ENCODE measurements at places on chromosomes 6 and 20.

DNA sequence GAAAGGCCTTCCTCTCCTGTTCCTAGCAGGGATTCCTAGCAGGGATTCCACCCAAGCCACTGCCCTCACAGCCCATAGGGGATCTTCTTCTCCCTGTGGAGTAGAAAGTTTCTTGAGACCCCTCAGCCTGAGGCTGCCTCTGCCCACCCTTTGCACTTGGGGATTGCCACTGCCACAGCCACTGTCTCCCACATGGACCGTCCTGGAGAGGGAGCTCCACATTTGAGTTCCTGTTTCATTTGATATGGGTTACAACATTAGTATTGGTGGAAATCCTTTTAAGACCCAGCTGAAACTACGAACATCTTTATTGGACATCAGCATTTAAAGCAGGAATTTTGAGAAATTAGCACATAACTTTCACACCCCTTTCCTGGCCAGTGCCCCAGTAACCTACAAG lies 25.6 kb downstream of the HLA-G start:
- DNase-seq: no peak

DNA sequence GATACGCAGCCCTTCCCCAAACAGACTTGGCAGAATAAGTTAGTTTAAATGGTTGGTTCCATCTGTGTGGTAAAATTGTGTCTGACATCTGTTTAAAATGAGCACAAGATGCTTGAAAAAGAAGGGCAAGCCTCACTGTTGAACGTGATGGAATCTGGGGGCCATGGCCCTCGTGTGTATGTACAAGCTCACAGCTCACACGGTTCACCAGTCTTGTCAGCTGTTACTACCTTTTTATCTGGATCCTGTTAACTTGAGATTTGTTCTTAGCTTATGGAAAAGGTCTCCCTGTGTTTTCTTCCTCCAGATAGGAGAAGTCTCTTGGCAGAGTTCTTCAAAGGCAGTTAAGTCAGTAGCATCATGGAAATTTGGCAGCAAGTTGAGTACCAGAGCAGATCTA lies 270.6 kb downstream of the KHDC1L start:
- no peak for DNase-seq

DNA sequence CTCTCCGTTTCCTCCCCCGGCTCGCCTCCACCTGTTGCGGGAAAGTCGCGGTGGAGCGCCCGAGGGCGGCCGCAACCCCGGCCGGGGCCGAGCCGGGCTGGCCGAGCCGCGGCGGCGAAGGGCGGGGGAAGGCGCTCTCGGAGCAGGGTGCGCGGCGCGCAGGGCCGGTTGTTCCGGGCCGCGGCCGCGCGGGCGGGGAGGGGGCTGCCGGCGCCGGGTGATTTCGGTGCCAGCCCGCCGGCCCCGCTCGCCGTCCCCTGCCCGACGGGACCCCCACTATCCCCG lies 235 bp downstream of the MAP7 start:
- no peak for DNase-seq

DNA sequence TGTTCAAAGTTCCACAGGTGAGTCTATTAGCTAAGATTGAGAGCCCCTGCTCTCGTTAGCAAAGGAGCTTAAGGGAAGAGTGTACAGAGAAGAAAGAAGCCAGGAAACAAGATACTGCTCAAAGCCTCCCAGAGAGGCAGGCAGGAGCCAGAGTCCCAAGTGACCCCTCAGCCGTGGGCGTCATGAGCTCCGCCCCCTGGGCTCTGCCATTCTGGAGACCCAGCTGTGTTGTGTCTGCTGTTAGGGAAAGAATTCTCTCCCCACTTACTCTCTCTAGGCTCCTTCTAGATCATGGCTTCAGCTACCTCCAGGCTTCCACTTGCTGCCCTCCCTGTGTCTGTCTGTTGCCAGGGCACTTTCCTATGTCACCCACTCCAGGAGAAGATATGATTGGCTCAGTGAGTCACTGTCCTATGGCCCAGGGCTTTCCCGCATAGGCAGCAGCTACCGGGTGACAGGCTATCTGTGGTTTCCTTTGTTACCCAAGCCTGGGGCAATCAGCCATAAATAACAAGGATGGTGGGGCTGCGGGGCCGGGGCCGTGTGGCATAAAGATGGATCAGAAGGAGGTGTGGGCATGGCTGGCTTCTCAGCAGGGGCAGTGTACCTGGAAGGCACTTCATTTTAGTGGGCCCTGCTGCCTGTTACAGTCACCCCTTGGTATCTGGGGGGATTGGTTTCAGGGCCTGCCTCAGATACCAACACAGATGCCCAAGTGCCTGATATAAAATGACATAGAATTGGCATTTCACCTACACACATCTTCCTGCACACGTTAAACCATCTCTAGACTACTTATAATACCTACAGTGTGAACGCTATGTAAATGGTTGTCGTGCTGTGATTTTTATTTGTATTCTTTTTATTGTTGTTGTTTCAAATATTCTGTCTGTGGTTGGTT lies 118.9 kb downstream of the ARMC2 start:
- no peak for DNase-seq

All from stimulated activated CD4-positive, alpha-beta T cell treated with anti-CD3 and anti-CD28 coated beads, Interleukin-12 subunit alpha, Interleukin-12 subunit beta, amount 100 ng/mL, for 24 hours (primary cell).